ENCODE measurements at places on chromosomes 7 and 10.

GRCh38 chr7:42144604-42145003 lies 92.4 kb downstream of the GLI3 start:
- no peak for DNase-seq

- no peak for DNase-seq
Observed at GRCh38 chr7:34488766-34489165, 169.3 kb upstream of the NPSR1 start.

GRCh38 chr10:32577448-32577847 lies 131.5 kb downstream of the CCDC7 start:
- no peak for DNase-seq

DNA sequence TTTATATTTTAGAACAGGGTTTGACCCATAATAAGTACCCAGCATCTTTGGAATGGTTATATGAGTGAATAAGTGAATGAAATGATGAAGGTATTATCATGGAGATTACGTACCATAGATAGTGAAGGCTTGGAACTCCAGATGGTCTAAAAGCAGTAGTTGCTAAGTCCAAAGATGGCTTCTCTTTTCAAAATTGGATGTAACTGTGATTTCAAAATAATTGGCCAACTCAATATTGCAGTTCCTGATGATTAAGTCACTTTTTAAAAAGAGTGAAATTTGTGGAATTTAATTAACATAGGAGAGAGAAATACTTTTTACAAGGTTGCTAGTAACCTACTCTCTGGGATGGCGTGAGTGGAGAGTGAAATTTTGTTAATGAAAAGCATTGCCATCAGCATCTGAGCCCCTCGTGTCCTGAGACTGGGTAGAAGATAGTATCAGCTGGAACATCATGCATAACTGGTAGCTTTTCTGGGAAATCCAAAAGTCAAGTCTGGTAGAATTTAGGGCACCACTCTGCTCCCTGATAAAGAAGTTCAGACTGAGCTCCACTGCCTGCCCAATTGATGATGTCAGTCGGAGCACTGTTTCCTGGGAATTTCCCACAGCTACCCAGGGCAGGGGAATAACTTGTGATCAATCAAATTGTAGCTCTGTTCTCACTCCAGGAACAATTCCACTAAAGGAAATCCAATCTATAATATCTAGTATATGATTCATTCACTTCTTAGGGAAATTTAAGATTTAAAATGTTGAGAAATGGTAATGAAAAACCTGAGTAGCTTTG lies 3.2 kb downstream of the GPR141 start:
- no peak for DNase-seq

GRCh38 chr10:18549105-18549504 lies 102.3 kb downstream of the NSUN6 start:
- no peak for DNase-seq

DNA sequence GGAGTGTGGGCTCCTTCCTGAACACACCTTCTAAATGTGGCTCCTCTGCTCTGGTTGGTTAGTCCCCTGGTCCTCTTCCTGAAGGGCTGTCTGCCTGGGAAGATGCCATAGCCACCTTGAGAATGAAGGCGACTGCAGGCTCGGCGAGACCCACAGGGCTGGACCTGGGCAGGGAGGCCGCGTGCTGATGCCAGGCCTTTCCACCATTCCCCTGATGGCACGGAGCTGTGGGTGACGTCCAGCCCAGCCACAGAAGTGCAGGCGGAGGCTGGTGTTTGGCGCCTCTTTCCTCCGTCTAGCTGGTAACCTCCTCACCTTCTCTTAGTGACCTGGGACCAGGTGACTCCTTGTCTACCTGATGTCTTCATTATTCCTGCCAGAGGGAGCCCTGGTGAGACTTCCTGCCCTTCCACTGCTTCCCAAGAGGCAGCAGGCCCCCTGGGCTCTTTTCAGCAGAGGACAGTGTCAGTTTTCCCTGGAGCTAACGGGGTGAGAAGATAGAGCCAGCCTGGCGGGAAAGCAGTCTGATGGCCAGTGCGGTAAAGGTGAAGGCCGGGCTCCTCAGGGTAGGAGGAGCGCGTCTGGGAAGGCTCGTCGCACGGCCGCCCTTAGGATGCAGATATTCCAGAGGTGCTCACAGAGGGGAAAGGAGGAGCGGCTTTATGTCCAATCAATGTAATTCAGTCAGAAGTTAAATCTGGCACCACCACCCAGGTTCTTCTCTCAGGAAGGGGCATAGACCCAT lies 34.9 kb downstream of the GBX1 start:
- DNase-seq: no peak

DNA sequence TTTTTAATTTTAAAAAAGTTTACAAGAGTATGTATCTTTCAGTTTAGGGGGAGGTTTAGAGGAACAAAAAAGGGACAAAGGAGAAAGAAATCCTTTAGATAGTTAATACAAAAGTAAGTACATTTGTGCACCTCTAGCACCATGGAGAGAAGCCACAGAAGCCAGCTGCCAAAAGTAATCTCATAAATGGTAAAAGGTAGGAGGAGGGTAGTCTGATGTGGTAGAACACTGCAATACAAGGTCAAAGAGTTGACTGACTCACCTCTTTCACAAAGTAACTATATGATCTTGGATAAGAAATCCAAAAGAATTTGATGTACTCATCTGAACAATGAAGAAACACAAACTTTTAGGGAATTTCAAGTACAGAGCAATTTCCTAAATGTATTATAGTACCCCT lies 68.1 kb downstream of the CNOT4 start:
- DNase-seq: no peak

GRCh38 chr7:71130031-71130679 lies 1.8 kb upstream of the GALNT17 start:
- no peak for DNase-seq

DNA sequence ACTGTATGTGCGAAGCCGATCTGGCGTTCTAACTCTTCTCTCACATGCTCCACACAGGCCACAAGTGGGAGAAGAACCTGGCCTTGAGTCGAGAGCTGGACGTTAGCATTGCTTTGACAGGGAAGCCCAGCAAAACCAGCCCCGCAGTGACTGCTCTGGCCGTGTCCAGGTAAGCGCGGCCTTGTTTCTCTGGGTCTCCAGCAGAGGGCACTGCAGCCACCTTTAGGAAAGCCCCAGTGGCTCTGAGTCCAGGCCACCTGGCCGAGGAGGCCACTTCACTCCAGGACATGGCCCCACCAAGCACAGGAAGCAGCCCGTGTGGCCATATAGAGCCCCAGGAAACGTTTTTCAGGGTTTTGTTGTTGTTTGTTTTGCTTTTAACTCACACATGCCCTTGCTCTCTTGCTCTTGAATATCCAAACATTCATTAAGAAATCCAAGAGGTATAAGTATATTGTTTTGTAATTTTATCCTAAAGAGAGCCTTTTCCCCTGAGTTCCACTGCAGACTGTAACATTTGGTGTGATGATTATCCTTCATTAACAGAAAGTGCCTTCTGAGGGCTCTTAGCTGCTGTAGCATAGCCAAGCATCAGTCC lies 41.8 kb upstream of the LRRC18 start:
- DNase-seq: peak; percentile 41

- no peak for DNase-seq
Observed at GRCh38 chr10:10676972-10677371, 340.7 kb upstream of the CELF2 start.

DNA sequence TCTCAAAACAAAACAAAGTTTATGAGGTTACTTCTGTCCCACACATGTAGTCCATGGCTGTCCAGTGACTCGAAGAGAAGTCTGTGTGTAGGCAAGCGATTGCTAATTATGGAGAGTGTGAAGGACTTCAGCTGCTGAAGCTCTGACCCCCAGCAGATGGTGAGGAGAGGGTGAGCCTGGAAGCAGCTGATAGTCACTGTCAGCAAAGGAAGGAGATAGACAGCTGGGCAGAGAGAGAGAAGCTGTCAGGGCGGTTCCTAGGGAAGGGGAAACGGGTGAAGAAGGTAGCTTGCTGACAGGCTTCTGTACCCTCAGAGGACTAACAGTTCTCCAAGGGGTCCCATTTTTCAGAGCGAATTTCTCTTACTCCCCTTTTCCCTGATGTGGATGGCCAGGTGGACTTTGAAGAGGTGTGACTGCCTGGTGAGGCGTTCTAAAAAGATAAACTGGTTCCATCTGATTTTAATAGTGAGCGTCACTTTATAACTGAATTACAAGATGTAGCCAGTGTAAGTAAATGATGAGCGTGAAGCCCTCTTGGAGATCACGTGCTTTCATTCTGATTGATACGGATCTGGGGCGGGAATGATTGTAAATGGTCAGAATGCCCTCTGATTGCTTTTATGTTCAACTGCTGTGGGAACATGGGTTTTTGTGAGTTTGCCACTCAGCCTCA lies 12.1 kb downstream of the ZSCAN21 start:
- DNase-seq: no peak

- DNase-seq: no peak
Observed at GRCh38 chr7:39211581-39211980, 233.9 kb downstream of the POU6F2 start.

DNA sequence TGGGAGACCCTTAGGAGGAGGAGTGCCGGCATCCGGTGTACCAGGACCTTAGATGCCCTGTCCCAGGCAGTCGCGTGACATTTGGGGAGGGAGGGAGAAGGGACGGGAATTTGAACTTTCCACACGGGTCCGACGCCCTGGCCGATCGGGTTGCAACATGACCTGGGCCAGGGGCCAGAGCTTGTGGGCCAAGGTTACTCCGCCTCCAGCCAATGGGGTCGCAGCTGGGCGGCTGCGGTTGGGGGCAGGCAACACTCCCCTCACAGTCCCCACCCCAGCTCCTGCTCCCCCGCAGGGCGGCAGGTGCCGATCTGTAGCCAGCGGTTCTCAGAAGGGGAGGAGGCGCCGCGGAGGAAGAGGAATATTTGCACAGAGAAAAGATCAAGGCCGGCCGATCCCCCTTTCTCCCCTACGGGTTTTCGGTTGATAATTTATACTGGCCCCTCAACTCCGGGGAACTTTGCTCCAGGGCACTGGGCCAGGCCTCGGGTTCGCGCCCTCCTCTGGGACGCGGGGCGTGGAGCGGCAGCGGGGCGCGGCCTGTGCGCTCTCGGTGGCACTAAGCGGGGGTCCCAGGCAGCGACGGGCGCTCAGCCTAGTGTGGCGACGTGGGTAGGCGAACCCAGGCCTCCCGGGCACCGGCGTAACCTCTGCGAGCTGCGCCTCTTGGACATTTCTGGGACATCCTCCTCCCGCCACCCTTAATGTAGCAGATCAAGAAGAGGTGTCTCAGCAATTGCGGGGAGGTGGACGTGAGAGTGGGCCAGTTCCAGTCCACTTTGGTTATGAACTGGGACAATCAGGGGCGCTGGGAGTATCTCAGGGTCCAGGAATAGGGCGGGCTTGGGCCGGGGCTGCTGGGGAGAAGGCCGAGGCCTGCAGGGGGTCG lies 1.2 kb downstream of the MLXIPL start:
- no peak for DNase-seq

DNA sequence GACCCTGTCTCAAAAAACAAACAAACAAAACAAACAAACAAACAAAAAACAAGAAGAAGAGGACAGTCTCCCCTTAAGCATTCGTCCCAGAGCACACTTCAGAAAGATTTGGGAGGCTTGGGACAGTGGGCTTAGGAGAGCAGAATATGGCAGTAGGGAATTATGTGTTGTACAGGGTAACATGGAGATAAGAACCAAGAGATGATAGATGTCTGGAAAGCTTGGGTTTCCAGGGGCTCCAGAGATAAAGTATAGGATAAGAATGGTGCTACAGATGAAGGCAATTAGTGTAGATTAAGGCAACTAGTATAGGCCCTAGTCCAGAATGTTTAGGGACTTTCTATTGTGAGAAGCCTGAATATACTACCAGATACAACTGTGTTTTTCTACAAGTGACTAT lies 934.9 kb upstream of the AUTS2 start:
- no peak for DNase-seq

DNA sequence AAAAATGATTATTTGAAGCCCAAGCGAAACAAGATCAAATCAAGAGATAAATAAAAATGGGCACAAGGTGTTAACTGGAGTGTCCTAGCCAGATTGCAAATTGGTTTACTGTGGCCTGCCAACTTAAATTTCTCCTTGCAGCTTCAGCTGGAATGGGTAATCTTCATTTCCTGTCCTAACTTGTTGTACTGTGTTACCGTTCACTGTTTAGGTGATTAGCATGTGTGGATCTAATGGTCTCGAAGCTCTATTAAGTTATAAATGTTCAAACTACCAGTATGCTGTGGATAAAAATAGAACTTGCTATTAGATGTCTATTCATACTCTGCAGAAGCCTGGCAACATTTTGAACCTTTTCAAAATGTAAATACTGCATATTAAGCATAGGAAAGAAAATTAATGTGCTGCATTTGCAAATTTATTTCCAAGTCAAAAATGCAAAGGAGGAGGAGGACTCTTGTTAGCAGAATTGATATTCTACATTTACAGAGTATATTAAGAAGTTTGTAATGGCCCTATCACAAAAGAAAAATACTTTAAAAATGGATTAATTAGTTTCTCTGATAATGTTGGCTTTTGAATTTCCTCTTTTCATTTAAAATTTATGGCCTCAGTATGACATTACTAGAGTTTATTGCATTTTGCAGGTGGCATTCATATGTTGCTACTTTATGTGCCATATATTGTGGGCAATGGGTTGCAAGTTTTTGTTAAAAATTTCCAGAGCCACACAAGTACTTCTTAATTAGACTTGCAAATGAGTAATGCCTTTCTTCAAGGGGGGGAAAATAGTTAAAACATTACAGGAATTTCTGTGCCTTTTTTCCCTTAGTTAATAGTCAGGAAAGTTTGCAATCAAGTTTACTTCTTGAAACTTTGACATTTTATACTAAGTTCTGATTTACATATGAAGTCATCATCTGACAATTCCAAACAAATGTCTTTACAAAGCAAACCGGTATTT lies 92.1 kb downstream of the CABCOCO1 start:
- DNase-seq: no peak

GRCh38 chr10:99700649-99701048 lies 31.3 kb downstream of the COX15 start:
- no peak for DNase-seq

DNA sequence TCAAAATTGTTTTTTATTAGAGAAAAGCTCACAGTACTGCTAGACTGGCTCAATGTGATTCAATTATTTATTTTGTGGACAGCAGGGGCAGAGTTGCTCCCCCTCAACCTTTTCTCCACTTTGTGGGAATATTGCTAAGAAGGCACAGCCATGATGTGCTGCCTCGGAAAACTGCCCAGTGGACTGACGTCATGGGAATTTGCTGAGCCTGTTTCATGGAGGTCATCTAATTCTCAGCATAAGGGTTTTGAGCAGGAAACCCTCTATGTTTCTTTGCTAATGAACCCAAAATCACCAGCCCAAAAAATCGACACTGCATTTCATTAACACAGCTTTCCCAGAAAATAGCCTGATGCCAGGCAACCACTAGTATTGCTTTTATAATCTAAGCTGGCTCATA lies 228.8 kb upstream of the FAM3C start:
- no peak for DNase-seq

- DNase-seq: no peak
Observed at GRCh38 chr10:35307297-35307696, 29.0 kb upstream of the CCNY start.
